H7 (cell line): ENCODE measurements at places on chromosomes 12 and 14.

DNA sequence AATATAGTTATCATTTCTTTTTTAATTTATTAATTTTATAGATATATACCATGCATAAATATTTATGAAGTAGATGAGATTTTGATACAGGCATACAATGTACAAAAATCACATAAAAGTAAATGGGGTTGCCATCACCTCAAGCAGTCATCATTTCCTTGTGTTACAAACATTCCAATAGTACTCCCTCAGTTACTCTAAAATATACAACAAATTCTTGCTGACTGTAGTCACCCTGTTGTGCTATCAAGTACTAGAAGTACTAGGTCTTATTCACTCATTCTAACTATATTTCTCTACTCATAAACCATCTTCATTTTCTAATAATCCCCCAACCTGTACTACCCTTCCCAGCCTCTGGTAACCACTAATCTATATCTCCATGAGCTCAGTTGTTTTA, 432.6 kb upstream of the SYT1 start:
- no peak for DNase-seq

GRCh38 chr14:98633380-98633779, 638.6 kb downstream of the BCL11B start:
- no peak for DNase-seq

- DNase-seq, result no peak
These were observed 298.9 kb downstream of the PCNX1 start for GRCh38 chr14:71206123-71206522.

GRCh38 chr14:71539650-71540285, 392.5 kb upstream of the RGS6 start:
- no peak for DNase-seq

- DNase-seq, result no peak
These were observed 5.9 kb upstream of the SIVA1 start for GRCh38 chr14:104746934-104747481.

DNA sequence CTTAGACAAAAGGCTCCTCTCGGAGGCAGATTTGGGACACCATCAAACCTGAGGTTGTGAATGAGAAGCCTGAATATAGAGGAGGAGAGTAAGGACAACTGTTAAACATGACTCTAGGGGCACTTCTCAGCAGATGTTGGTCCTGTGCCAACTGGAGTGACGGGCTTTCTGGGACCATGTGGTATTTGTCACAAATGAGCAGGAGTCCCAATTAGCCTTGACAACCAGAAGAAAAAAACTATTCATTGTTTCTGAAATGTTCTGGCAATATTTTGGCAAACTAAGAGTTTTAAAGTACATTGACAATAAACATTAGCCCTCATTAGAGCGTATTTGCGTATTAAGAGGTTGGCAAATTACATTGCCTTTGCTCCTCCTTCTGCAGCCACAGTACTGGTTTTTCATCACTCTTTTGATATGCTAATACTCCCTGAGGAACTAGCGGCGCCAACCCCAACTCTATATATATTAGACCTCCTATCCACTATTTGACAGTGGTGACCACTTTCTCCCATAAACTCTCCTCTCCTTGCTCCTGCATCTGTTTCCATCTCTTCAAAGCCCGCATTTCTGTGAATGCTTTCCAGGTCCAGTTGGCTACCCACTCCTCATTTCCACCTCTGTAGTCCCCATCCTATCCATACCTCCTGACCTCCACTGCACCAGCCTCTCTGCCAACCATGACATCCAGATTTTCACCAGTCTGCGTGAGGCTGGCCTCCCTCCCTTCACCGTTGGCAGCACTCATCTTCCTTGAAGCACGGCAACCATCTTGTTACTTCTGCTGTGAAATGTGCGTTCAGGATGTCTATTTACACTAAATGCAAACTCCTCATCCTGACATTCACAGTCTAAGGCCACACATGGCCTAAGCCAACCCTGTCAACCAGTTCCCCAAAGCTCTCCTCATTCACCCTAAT, 100.7 kb downstream of the ZFC3H1 start:
- no peak for DNase-seq

GRCh38 chr14:61466905-61467280, 145.5 kb downstream of the PRKCH start:
- no peak for DNase-seq

DNA sequence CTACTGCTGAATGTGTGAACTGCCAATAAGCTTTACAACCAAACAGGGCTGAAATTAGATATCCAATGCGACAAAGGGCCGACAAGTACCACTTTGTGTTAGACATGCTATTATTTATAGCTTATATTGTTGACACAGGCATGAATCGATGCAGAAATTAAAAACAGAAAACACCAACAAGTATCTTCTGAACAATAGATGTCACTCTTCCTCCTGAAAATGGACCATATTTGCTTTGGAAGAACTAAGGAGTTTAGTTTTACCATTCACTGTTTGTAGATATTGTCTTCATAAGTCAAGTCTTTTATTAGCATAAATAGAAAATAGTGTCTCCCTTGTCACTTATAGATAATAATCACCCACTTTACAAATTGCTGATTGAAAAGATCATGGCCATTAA, 86.5 kb downstream of the LRIG3 start:
- DNase-seq, result no peak

DNA sequence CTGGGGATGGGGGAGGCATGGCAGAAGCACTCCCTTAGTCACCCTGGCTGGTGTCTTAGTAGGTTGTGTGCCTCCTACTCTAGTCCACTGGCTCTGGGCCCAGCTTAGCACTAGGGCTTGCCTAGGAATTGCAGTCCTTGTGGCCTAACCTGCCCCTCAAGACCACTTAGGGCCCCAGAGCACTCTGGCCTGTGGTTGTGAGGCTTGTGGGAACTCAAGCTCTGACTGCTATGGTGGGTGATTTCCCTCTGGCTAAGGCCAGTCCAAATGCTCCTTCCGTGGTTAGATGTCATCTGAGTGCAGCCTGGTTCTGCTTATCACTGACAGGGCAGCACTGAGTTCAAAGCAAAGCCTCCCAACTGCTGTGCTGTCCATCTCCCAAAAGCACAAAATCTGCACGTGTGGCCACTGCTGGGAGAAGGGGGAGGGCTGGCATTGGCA, 20.2 kb downstream of the FGD4 start:
- no peak for DNase-seq

DNA sequence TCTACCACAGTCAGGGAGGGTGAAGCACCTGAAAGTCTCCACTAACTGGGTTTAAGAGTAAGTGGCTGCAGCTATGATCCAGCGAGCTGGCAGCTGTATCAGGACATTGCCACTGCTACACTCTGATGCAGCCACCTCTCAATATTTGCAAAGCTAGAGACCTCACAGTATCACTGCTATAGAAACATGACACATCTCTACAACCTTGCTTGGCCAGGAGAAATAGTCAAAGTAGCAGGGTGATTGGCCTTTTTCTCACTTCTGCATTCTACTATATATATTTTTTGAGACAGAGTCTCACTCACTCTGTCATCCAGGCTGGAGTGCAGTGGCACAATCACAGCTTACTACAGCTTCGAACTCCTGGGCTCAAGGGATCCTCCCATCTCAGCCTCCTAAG, 9.3 kb upstream of the FMNL3 start:
- no peak for DNase-seq

GRCh38 chr12:94260717-94261116, 112.3 kb downstream of the PLXNC1 start:
- DNase-seq, result no peak

GRCh38 chr14:82785756-82786482, 1252.3 kb upstream of the SEL1L start:
- DNase-seq, result no peak

DNA sequence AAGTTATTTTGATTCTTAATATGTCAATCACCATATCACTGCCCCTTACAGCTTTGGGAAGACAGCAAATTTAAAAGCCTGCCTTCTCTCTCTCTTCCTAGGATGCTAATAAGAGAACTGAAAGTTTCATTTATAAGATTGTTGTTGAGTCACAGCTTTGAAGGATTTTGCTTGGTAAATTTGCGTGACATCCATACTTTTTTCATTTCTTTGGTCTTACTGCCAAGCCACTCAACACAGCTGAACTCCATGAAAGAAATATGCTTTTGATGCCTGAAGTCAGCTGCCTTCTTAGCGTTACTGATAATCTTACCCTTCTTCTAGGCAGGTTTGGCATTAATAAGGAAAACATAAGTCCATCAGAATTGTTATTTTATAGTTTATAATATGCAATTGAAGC, 155.0 kb downstream of the CRADD start:
- DNase-seq, result no peak
